ENCODE measurements at places on chromosomes 3 and 15. TPM values are rescaled to one million over a fixed set of nuclear protein-coding genes. Genes with fewer than 3 reads are reported as not detected.

ACKR2 gene
- total RNA-seq: not detected

DNA sequence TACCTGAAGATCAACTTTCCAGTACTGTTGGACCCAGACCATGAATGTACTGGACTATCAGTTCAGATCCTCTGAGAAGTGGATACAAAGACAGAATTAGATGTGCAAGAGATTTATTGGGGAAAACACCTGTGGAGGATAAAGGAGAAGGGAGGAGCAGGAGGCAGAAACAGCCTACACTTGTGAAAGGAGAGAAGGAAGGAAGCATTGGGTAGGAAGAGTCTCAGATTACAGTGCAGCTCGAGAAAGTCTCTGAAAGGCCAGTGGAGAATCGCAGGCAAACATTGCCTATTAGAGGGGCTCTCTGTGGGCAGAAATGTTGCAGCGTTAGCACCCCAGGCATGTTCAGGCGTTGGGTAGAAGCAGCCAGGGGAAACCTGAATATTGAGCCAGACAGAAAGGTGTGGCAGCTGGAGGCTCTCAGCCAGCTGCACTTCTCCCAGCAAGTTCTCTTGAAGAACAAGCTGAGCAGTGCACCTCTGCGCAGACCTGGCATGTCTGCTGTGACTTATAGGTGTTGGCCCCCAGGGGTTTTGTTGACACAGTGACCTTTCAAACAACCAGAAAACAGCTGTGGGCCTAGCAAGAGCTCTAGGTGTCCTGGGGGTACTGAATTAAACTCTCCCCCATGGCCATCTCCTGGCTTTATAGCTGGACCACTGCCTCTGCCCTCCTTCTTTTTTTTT, 7.0 kb downstream of the CHST14 start:
- no peak for DNase-seq

GRCh38 chr3:56593455-56594158, 36.6 kb downstream of the CCDC66 start:
- no peak for DNase-seq

DNA sequence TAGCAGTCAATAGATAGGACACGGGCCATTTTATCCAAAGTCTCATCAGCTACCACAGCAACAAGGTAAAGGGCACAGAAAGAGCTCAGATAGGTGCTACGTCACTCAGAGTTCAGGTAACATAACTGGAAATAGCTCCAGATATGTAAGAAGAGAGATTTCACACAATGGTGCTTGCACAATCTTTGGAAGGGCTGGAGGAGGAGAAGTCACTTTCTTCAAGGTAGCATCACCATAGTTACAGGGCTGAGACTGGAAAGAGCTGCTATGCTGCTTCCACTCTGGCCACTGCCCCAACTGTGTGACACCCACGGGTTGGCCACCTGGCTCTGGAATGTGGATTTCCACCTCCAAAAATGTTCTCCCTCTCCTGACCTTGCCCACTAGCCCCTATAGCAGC, 448.8 kb upstream of the THBS1 start:
- no peak for DNase-seq

DOCK3 gene
- 0.36 TPM for total RNA-seq

DNA sequence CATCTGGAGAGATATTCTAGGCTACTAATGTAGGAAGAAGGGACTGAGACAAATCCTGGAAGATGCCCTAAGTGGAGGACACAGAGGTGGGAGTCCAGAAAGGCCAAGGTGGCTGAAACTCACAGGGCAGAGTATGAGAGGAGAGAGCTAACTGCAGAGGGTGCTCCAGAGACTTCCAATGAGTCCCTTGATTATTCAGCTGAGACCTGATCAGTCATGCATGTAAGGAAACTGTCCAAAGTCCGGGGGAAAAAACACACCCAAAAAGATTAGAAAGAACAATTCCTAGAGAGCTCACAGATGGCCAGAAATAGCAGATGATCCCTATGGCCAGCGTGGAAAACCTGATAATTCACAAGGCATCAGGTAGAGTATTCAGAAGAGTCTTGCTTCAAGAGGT, 18.7 kb upstream of the FOXP1 start:
- DNase-seq: no peak

DNA sequence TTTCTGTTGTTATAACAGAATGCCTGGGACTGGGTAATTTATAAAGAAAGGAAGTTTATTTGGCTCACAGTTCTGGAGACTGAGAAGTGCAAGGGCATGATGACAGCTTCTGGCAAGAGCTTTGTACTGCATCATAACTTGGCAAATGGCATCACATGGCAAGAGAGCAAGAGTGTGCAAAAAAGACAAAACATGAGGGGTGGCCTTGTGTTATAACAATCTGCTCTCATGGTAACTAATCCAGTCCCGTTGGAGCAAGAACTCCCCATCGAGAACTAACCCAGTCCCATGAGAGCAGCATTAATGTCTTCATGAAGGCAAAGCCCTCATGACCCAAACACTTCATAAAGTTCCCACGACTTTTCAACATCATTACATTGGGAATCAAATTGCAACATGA, 23.2 kb downstream of the SCN11A start:
- no peak for DNase-seq

PLSCR1 gene
- 92.2 TPM for total RNA-seq

- no peak for DNase-seq
These were observed 279.2 kb downstream of the GABRG3 start for GRCh38 chr15:27250223-27250622.

EIF4E3 gene
- 0.83 TPM for total RNA-seq

- peak; percentile 67 for DNase-seq
These were observed 39.2 kb upstream of the BCL2A1 start for GRCh38 chr15:80010131-80010673.

GRCh38 chr15:70379938-70380883, 282.5 kb upstream of the TLE3 start:
- no peak for DNase-seq

DNA sequence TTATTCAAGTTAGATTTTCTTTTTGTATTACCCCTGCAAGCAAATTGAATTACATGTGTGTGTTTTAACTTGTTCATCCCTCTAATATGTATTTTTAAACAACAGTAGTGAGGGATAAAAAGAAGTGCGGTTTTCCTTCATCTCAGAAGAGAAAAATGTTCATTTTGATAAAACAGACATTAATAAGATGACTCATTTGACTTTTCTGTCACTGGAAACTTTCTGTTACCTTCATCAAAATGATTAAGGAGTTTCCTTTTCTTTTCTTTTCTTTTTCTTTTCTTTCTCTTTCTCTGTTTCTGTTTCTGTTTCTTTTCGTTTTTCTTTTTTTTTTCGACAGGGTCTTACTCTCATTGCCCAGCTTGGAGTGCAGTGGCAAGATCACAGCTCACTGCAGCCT, 53.0 kb downstream of the ECT2 start:
- DNase-seq: no peak

DNA sequence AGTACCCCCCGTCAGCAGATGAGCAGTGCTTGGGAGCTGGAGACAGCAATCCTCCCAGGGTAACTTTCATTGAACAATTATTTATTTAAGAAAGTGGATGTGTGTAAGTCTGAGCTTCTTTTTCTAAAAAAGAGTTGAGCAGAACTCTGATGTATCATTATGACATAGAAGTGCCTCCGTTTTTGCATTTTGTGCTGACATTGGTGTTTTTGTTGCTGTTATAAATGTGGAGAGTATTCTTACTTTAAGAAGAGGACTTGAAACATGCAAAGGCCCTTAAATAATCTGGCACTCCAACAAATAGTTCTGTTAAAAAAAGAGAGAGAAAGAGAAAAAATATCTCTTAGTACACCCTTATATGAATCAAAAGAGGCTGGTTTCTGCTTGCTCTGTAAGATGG, 217.1 kb downstream of the AGBL1 start:
- no peak for DNase-seq

DNA sequence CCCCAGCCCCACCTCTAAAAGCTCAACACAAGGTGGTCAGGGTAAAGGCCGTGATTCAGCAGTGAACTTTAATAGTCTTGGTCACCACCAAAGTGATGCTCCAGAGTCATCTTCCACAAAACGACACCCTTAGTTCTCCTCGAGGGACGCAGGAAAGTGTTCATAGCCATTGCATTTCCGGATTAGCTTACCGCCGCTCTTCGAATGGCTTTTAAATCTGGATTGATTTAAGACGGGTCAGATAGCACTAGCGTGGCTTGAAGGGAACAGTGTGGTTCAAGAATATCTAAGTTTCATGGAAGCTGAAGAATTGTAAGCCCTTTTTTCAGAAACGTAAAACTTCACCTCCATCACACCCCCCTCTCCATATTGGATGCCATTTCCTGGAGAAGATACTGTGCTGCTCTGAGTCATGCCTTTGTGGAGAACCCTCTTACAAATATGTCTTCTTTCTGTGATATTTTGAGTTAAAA, 829 bp downstream of the RNF7 start:
- peak; percentile 49 for DNase-seq

DNA sequence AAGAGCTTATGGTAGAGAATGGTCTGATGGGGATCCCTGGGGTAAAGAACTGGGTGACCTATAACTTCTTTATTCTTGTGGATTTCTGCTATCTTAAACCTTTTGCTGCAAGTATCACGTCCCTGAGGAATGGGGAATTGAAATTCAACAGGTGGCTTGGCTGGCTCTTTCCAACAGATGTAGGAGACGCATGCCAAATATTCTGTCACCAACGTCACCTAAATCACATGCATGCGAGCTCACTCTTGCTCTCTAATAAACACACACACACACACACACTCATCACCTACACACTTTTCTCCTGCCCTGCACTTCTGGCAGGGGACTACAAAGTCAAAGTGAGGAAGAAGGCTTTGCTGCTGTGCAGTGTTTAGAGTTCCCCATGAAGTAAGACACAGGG, 145.8 kb upstream of the NECTIN3 start:
- no peak for DNase-seq

RPL14 gene
- total RNA-seq: 374 TPM

GRCh38 chr3:73070675-73071575, 9.5 kb downstream of the EBLN2 start:
- no peak for DNase-seq

DNA sequence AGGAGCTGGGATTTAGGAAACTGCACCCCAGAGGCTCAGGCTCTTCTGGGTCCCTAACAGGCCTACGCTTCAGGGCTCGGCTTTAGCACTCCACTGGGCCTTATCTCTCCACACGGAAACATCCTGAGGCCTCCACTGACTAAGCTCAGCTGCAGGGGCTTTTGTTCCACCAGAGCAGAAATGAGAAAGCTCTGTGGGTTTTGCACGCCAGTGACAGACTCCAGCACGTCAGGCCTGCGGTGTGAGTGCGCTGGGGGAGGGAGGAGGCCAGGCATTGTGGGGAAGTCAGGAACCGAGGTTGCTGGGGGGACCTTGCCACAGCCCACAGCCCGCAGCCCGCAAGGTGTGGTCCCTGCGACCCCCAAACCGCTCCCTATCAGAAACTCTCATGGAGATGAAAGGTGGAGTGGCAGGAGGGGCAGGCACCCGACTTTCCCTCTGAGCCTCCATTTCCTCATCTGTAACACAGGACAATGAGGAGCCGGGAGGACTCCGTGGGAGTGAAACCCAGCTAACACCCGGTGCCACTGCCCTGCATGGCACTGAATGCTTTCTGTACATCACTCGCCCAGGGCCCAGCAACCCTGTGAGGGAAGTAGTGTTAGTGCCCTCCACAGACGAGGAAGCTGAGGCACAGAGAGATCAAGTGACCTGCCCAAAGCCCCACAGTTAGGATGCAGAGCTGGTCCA, 106.5 kb downstream of the TPRA1 start:
- DNase-seq: no peak

CRYBG3 gene
- total RNA-seq: 18.0 TPM
